Activated CD4-positive, alpha-beta T cell treated with anti-CD3 and anti-CD28 coated beads, Interleukin-2, amount 10 ng/mL, durations not matched to agents 7 days and 5 days (primary cell): ENCODE measurements at places on chromosomes 5 and 9.
A peak's percentile ranks its signal among the peaks of the same experiment; 100 is the strongest.

- H3K36me3 ChIP-seq: no peaks in the 10 kb centered on the region
- no peak overlapping the region for H3K4me3 ChIP-seq
- peaks cover 22% of the 10 kb centered on the region for H3K27me3 ChIP-seq
- DNase-seq: no peak
- H3K4me1 ChIP-seq: peaks cover 11% of the 10 kb centered on the region
Measured at GRCh38 chr9:126783949-126784348, 20.9 kb upstream of the ZBTB43 start.

GRCh38 chr5:102818934-102819333, 63.8 kb downstream of the PAM start:
- no peak for DNase-seq
- H3K4me3 ChIP-seq: no peak overlapping the region
- H3K36me3 ChIP-seq: no peaks in the 10 kb centered on the region
- peaks cover 15% of the 10 kb centered on the region for H3K4me1 ChIP-seq

DNA sequence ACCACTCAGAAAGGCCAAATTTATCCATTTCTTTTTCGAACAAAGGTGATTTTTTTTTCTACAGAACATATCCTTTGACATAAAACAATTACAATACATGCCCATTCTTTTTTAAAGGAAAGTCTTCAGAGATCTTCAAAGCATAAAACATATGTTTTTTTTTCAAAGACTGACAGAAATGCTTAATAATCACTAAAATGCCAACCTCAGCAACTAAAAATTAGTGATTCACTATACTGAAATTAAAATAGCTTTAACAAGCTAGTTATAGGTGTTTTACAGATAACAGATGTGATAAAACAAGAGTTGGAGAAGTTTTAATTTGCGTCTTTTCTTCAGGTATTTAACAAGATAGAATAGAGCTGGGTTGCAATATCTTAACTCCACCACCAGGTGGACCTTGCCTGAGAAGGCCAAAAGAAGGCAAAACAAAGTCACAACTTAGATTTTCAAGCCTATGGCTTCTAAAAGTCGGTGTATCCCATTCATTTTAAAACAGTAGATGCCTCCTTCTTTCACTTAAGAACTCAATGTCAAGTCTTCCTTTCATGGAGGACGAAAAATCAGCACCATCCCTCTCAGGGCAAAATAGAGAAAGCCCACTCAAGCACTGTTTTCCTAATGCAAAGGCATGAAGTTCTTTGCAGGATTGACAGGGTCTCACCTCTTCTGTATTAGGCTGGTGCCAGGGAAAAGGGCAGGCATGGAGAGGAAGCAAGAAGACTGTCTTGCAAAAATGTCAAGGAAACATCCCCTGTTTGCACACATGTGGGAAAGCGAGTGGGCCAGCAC, 31.1 kb upstream of the CPLX2 start:
- H3K36me3 ChIP-seq: no peaks in the 10 kb centered on the region
- H3K27me3 ChIP-seq: no peaks in the 10 kb centered on the region
- H3K4me1 ChIP-seq: no peaks in the 10 kb centered on the region
- no peak overlapping the region for H3K27ac ChIP-seq

DNA sequence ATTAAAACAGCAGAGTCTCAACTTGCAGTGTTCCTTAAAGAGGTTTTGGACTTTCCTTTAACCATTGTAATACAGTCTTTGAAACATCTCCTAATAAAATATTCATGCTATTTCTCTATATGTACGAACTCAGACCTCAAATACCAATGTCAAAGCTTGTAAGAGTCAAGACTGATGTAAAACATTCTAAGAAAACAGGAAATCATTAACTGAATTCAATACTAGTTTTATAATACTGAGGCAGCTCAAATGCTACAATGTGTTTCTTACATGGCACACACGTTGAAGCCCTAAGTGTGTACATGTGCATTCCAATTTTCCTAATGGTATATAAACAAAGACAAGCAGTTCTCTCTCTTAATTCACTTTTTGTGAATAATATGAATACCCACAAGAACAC, 11.6 kb downstream of the PSIP1 start:
- H3K4me3 ChIP-seq: peak overlapping the region; percentile 34
- peak overlapping the region; percentile 25 for H3K27ac ChIP-seq
- H3K4me1 ChIP-seq: peaks cover 49% of the 10 kb centered on the region
- H3K27me3 ChIP-seq: no peaks in the 10 kb centered on the region
- peaks cover 69% of the 10 kb centered on the region for H3K36me3 ChIP-seq

- H3K36me3 ChIP-seq: no peaks in the 10 kb centered on the region
- no peak overlapping the region for H3K4me3 ChIP-seq
- no peaks in the 10 kb centered on the region for H3K4me1 ChIP-seq
Measured at GRCh38 chr5:171673328-171673727, 112.3 kb upstream of the SMIM23 start.
